CD4-positive, CD25-positive, alpha-beta regulatory T cell (primary cell): ENCODE measurements at places on chromosomes 12 and 14. TPM values are rescaled to one million over a fixed set of nuclear protein-coding genes. Genes with fewer than 3 reads are reported as not detected.

HPD gene
- not detected for total RNA-seq

DNA sequence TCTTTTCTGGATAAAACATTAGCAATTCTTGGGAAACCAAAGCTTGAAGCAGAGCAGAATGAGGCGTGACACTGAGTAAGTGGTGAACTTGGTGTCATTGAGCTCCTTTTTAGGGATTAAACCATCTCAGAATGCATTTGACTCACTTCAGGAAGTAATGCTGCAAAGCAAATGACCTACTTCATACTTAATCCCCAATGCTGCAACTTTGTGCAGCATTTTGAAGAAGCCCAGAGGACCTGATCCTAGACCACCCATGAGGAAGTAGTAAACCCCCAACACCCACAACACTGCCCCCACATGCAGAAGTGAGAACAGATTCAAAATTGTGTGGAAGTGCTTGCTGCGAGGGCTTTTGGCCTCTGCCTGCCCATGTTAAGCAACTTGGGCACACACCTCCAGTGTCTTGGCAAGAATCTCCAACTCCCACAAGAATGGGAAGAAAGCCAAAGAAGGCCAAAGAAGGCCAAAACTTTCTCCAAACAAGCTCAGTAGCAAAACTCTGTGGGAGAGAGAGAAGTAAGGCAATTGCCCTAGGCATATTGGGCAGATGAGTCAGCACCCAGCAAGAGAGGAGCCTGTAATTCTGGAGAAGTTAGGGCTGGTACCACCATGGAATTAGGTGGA, 69.2 kb upstream of the ETV6 start:
- DNase-seq, result no peak

DNA sequence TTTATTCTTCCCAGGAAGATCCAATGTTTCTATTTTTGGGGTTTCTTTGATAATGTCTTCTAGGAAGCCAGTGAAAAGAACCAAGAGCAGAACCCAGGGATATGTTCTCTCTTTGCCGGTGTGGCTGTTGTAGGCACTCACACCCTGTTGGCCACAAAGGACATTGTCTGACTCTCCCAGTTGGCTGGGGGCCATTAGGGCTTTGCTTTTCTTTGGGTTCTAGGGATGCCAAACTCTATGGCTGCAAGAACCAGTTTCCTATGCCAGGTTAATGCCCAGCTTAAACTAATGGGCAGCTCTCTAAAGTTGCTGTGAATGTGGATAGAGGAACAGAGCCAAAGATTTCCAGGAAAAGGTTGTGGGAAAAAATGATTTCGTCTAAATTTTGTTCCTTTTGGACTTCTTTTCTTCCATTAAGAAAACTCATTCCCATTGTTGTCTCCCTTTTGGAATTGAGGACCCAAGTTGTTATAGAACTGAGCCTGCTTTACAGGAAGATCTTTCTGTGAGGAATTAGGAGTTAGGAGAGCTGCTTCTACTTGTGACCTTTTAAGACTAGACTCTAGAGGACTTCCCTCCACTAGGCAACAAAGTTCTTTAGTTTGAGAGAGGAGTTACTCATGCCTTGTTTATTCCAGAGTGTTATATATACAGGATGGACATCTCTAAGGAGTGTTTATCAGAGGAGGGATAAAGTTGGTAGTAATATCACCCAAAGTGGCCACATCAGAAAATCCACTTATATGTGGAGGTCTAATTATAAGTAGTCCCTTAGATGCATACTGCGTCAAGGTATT, 13.1 kb downstream of the COPZ1 start:
- no peak for DNase-seq

DNA sequence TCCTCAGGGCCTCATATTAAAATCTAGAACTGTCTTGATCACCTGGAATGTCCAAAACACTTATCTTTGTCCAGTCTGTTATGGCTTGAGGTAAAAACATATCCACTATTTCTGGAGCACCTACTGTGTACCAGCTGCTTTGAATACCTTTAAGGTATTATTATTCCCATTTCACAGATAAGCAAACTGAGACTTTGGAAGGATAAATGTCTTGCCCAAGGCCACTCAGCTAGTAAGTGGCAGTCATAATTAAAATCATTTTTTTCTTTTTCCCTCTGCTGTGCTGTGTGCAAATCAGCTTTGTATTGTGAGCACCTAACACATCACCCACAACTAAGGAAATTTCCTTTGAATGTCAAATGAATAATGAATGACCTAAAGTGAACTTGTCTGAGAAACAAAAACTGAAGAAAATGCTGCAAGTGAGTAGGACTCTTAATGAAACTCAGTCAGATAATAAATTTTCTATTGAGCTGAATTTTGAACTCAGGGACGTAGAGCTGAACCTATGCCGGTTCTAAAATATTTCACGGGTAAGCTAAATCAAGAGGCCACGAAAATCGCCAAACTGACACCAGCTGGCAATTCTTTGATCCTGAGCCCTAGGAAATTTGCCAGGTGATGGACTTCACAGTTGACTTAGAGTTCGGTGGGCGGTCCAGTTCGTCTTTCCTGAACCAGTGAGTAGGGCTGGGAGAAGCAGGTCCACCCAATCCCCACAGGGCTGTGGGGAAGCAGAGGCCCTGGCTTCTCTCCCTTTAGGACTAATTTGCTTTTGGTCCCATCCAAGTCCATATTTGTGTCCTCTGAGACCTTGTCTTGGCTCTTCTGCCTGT, 159.7 kb upstream of the PWP1 start:
- DNase-seq, result no peak

DNA sequence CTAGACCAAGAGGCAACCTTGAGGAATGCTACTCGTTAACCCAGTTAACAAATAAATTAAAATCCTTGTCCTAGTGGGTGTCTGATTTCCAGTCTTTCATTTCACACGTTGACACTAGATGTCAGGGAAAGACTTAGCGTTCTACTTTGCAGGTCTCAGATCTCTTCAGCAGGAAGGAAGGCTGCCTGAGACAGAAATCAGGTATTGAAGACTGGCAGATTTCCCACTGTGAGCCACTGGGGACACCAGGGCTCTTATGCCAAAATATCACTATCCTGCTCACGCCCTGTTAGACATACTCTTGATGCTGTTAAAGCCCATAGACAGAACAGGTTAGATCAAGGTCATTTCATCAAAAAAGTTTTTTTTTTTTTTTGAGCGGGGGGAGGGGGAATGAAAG, 33.0 kb downstream of the EMP1 start:
- DNase-seq, result no peak
